ENCODE measurements at places on chromosomes 16 and 17. TPM values are rescaled to one million over a fixed set of nuclear protein-coding genes. Genes with fewer than 3 reads are reported as not detected.
A peak's percentile ranks its signal among the peaks of the same experiment; 100 is the strongest.

DNA sequence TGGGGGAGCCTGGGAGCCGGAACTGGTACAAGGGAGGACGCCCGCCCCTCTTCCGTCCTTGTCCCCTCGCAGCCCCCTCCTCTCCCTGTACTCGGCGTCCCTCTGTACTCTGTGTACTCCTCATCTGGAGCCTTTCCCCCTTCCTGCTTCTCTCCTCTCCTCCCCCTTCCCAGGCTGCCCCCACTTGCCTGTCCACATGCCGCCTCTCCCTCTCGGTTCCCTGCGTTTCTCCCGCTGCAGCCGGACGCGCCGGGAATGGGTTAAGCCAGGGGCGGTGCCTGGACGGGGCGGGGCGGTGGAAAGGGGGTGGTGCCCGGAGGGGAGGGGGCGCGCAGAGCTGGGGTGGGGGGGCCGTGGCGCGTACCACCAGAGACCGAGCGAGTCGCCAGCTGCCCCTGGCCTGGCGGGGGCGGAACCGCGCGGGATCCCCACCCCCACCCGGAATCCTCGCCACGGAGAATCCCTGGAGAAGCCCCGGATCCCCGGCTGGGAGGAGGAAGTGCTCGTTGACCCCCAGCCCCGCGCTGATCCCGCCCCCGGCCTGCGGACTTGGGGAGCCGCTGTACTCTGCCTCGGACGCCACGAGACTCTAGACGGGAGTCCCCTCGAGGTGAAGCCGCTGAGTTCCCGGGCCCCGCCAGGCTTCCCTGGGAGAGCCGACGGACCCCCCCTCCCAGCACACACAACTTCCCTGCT lies 22.6 kb downstream of the GJD3 start:
- H3K27ac ChIP-seq = peak overlapping the region; percentile 78
- no peaks in the 10 kb centered on the region for H3K36me3 ChIP-seq
- peak overlapping the region; percentile 87 for H3K4me3 ChIP-seq
- peaks cover 44% of the 10 kb centered on the region for H3K4me1 ChIP-seq
- DNase-seq = no peak

GRCh38 chr16:69768666-69769065 lies 6.5 kb downstream of the WWP2 start:
- DNase-seq = no peak
- H3K4me1 ChIP-seq = no peaks in the 10 kb centered on the region
- H3K27ac ChIP-seq = no peak overlapping the region
- H3K27me3 ChIP-seq = no peaks in the 10 kb centered on the region
- H3K4me3 ChIP-seq = no peak overlapping the region

- no peak overlapping the region for H3K27ac ChIP-seq
- H3K4me1 ChIP-seq = no peaks in the 10 kb centered on the region
- no peak overlapping the region for H3K4me3 ChIP-seq
- H3K27me3 ChIP-seq = no peaks in the 10 kb centered on the region
Observed at GRCh38 chr17:77521076-77521475, 380.3 kb downstream of the SEC14L1 start.

- DNase-seq = no peak
- H3K27ac ChIP-seq = no peak overlapping the region
- no peaks in the 10 kb centered on the region for H3K4me1 ChIP-seq
- H3K27me3 ChIP-seq = no peaks in the 10 kb centered on the region
- H3K4me3 ChIP-seq = no peak overlapping the region
Observed at GRCh38 chr16:8110572-8111514, 479.5 kb downstream of the TMEM114 start.

DNA sequence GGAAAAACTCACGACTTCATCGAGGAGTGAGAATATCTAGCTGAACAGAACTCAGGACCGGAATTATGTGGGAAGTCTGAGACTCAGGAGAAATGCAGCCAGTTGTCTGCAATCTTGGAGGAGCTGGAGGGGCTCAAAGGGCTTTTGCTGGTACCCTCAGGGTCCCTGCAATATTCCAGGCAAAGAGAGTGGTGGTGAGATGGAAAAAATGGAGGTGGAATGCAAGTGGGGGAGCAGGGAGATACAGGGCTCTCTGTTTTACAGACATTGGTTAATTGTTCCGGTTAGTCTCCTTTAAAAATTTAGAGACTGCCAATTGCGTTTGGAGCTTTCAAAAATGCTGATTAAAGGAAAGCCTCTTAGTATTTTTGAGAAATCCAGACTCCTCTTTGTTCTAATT lies 18.2 kb upstream of the HP start:
- no peak overlapping the region for H3K4me3 ChIP-seq
- DNase-seq = no peak
- H3K4me1 ChIP-seq = no peaks in the 10 kb centered on the region
- H3K27me3 ChIP-seq = no peaks in the 10 kb centered on the region
- peaks cover under 1% of the 10 kb centered on the region for H3K36me3 ChIP-seq

DNA sequence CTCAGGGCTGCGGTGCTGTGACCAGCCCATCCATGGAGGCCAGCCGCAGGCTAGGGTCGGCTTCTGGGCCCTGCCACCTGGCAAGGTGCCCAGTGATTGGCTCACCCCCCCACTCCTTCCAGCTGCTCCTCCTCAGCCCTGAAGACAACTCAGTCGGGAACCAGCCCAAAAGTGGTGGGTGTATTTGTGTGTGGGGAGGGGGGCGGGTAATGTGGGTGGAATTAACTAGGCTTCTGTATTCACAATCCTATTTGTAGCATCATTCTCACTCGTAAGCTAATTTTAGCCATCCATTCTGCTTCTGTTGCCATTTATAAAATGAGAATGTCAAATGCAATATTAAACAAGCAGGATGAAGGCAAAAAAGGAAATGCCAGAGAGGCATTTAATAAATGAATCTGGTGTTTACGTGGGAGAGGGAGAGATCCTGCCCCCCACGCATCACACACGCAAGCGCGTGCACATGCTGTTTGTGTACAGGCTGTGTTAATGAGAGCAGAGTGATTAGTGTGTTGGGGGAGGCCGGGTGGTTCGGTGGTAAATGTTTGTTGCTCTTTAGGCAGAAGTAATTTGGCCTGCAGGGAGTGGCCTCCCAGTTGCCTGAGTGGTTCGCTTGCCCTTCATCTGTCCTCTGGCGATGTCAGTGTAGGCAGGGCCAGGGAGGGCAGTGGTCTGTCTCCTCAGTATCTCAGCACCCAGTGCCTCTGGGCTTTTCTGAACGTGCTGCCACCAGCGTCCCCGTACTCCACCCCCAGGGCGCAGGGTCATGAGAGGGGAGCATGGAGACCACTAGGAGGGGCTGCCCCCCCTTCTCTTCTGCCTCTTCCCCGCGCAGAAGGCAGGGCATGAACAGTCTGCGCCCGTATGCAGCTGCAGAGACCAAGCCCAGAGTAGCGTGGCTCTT lies 140.1 kb downstream of the CCDC182 start:
- H3K27ac ChIP-seq = peak overlapping the region; percentile 92
- H3K4me1 ChIP-seq = peaks cover 94% of the 10 kb centered on the region
- H3K27me3 ChIP-seq = no peaks in the 10 kb centered on the region
- no peak for DNase-seq
- H3K36me3 ChIP-seq = peaks cover 3% of the 10 kb centered on the region

- no peaks in the 10 kb centered on the region for H3K36me3 ChIP-seq
- H3K4me3 ChIP-seq = no peak overlapping the region
- H3K27ac ChIP-seq = no peak overlapping the region
- H3K27me3 ChIP-seq = no peaks in the 10 kb centered on the region
- no peak for DNase-seq
Observed at GRCh38 chr17:60396412-60396811, 4.5 kb upstream of the USP32 start.

DNA sequence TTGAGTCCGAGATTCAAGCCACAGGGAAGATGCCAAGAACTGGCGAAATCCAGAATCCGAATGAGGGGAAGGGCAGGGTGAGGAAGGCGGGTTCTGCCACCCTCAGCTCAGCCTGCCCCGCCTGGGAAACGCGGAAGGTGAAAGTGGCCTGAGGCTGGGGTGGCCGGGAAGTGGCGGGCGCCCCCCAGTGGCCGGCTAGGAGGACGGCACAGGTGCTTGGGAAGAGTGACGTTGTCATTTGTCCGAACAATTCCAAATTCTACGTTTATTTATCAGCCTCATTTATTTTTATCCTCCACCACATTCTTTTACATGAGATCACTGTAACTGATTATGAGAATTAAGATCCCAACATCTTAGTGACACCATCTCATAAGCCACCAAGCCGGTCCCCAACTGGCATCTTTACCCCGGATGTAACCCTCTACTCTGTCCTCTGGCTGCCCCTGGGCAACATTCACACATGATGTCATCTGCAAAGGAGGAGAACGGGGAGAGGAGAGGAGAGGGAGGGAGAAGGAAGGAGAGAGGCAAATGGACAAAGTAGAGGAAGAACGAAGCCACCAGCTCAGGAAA lies 21.3 kb downstream of the SRCIN1 start:
- DNase-seq = no peak
- H3K36me3 ChIP-seq = no peaks in the 10 kb centered on the region
- no peak overlapping the region for H3K4me3 ChIP-seq
- H3K27me3 ChIP-seq = peaks cover 16% of the 10 kb centered on the region

DNA sequence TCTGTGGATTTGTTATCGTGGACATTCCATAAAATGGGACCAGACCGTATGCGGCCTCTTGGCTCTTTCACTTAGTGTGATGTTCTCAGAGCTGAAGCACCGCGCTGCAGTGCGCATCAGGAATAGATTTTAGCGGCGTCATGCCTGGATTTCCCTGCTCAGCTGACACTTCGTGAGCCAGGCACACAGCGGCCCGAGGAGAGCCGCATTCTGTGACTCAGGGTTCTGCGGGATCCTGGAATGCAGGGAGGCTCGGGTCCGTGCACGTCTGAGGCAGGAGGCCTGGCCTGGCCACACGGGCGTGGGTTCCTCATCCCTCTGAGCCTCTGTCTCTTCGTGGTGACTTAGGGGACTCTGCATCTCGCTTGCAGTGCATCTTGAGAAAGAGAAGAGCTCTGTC lies 13.4 kb downstream of the CBFA2T3 start:
- no peak for DNase-seq
- no peak overlapping the region for H3K4me3 ChIP-seq
- H3K36me3 ChIP-seq = peaks cover 6% of the 10 kb centered on the region
- H3K27ac ChIP-seq = peak overlapping the region; percentile 19

PPP1R1B gene
- total RNA-seq = 1.8 TPM

GNG13 gene
- not detected for total RNA-seq

ZP2 gene
- 0.05 TPM for total RNA-seq

TPSG1 gene
- total RNA-seq = not detected

ITGA2B gene
- 0.38 TPM for total RNA-seq

SRCIN1 gene
- 0.52 TPM for total RNA-seq

Data from thymus (tissue), 14 donors.